Kidney tubule cell (primary cell): ENCODE measurements at places on chromosomes 13 and 19.

GRCh38 chr19:13013649-13014048 is 18.4 kb downstream of the NFIX start:
- no peak for DNase-seq

- DNase-seq: no peak
Observed at GRCh38 chr13:40656358-40656757, 10.1 kb downstream of the FOXO1 start.

DNA sequence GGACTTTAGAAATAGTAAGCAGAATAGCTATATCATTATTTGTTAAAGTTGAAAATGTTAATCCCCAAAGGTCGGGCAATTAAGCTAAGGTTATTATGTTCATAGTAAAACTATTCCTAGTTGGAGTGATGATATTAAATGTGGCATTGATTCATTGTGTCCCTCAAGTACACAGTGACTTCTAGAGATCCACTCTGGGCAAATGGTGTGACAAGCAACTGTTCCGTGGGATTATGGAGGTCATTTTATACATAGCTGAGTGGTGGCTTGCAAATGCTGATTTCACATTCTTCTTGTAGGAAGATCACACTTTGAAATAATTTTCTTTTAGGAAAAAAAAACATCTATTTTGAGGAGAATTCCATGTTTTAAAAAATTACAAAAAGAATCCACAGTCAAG is 317.8 kb downstream of the ATP8A2 start:
- no peak for DNase-seq

DNA sequence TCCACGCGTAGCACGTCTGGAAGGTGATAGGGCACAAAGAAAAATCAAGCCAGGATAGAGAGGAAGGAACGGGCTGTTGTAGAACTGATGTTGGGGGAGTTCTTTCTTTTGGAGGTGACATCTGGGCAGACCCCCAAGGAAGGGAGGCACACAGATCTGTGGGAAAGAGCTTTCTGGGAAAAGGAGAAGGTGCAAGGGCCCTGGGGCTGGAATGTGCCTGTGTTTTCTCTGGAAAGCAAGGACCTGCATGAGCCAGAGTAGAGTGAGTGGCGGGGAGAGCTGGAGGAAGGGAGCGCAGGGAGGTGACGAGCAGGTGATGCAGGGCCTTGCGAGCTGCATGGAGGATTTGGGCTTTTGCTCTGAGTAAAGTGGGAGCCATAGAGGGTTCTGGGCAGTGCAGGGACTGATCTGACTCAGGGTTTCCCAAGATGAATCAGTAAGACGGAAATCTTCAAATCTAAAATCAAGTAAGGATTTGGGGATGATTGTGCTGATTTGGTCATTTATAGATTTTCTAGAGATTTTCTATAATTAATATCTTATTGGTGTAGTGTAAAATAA is 30.8 kb downstream of the SMARCA4 start:
- no peak for DNase-seq

DNA sequence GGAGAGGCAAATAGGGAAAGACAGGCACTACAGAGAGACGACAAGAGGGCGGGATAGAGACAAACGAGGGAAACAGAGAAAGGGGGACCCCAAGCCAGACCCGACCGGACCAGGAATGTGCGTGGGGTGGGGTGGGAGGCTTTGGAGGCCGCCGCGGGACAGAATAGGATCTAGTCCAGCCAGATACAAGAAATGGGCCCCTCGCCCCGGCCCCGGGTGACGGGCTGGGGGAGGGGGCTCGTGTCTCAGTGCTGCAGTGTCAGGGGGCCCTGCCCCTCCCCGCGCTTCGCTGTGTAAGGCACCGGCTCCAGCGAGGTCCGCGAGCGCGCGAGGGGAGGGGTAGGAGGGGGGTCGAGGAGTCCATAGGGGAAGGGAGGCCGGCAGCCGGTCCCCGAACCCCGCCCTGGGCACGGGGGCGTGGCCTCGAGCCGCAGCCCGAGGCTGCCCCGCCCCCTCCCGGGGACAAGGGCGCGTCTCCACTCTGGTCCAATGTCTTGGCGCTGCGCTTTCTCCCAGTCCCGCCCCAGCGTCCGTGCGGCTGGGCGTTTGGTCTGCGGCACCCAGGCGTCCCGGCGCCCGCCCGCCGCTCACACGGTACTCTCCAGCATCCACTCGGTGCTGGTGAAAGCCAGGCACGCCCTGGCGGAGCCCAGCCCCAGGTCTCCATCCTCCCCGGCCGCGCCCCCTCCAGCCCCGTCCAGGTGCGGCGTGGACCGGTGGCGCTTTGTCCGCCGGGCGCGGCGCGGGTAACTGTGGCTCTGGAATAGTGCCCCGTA is 11.0 kb downstream of the IFNL1 start:
- no peak for DNase-seq

GRCh38 chr13:47226516-47226915 is 329.7 kb upstream of the HTR2A start:
- peak; percentile 24 for DNase-seq

GRCh38 chr13:74073274-74073673 is 60.9 kb downstream of the KLF12 start:
- no peak for DNase-seq

DNA sequence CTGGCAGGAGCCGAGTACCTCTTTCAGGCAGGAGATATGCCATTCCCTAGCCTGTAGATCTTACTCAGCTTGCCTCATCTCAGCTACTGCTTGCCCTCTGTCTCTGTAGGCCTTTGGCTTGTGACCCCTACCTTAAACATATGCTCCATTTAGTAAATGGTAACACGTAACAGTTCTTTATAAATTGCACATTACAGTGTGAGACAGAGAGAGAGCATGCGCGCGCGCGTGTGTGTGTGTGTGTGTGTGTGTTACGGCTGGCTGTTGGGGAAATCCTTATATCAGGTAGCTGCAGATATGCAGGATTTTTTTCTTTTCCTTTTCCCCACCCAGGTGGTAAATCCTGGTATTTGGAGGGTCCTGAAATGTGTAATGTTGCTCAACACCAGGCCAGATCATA is 4.2 kb downstream of the SPINT2 start:
- peak; percentile 41 for DNase-seq

GRCh38 chr13:72295153-72295552 is 428.1 kb upstream of the DACH1 start:
- DNase-seq: no peak

DNA sequence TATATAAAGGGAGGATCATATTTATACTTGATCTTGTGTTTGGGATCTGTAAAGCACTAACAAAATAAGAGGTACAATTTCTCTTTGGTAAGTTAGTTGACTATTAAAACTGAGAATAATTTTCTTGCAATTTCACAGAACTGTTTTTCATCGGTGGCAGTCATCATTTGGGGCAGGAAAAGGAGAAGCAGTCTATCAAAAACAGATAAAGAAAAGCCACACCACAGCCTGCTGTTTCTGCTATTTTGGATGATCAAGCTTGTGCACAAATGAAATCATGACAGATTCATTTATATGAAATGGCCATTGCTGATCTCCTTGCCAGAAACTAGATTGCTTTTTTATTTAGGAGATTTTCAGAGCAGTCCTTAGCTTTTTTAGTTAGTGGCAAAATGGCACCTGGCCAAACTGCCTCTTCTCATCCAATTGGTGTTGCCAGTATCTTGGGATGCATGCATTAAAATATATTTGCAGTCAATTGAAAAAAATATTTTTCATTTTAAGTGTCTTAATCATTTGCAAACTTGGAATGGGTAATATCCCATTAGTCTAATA is 326.0 kb downstream of the HS6ST3 start:
- DNase-seq: no peak

DNA sequence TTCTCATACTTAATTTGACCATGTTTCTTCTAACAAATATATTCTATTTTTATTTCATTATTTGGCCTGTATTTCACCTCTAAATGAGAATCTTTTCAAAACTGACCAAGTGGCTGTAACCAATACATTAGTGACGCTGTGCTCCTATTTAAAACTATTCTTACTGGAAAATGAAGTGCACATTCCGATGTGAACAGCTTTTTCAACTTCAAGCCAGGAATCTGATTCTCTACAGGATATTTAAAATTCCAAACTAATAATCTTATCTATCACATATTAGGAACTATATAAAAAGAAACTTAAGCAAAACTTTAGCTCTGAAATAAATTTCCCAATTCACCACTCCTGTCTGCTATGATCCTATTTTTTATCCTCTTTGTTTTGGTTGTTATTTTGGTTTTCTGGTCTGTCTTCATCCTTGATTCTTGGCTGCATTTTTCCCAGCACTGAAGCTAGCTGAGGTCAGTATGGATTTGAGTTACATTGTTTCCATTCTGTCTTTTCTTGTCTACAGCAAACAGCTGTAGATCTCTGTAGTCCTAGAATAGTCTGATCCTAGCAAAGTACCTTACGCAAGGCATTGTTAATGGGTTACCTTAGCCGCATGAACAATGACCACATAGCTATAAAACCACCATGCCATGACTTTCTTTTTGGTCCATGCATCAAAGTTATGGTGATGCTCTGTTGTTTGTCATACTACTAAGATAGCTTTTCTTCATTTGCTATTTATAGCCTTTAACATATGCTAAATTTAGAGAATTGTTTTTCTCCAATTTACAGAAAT is 748.6 kb upstream of the SPRY2 start:
- DNase-seq: peak; percentile 25

DNA sequence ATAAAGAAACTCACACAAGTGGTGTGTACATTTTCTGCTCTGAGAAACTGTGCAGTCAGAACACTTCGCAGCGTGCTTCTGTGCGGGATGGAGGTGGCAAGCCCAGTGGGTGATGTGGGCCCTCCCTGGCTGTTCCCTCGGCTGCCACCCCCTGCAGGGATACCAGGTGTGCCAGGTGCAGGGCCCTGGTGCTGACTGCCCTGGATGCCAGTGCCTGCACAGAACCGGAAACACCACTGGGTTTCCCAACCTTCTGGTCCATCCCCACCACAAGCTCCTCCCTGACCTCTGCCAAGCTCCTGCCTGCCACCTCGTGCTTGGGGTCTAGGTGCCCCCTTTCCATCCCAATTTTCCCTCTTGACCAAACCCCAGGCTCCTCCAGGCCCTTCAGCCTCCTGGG is 81.9 kb upstream of the MCF2L start:
- DNase-seq: no peak

DNA sequence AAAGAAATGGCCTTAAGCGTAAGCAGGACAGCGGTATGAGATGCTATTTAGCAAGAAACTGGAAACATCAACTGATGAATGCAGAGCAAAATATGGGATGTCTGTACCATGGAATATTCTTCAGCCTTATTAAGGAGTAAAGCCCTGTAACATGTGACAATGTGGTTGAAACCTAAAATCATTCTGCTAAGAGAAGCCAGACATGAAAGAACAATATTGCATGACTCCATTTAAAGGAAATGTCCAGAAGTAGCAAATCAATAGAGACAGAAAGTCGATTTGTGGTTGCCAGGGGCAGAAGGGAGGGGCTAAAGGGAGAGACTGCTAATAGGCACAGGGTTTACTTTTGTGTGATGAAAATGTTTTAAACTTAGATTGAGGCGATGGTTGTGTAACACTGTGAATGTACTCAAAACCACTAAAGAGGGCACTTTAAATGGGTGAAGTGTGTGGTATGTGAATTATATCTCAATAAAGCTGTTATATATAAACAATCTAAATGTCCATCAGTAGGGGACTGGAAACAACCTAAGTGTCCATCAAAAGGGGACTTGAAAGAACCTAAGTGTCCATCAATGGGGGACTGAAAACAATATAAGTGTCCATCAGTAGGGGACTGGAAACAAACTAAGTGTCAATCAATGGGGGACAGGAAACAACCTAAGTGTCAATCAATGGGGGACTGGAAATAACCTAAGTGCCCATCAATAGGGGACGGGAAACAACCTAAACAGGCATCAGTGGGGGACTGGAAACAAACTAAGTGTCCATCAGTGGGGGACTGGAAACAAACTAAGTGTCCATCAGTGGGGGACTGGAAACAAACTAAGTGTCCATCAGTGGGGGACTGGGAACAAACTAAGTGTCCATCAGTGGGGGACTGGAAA is 45.4 kb downstream of the CCL25 start:
- no peak for DNase-seq

- no peak for DNase-seq
Observed at GRCh38 chr19:40650749-40651305, 39.6 kb downstream of the NUMBL start.

DNA sequence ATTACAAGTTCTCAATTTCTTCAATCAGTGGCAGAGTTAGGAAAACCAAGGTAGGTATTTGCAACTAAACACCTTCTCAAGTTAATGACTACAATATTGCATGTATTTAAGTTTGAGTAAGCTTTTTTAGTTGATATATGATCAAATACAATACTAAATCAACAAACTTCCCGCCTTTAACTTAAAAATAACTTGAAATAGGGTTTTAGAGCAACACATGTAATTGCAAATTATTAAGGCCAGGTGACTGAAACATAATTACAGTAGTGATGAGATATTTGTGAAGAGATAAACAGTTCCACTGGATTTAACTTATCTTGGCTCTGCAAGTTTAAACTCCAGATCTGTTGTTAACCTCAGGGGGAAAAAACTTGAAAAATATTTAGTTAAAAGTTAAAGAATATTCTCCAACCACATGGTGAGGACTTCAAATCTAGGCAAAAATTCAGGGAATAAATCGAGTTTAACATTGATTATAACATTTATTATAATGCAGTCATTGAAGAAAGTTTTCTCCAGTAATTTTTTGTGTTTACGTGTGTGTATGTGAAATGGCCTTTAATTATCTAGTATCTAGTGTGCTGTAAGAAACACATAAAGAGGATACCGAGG is 3.6 kb downstream of the DACH1 start:
- DNase-seq: no peak

DNA sequence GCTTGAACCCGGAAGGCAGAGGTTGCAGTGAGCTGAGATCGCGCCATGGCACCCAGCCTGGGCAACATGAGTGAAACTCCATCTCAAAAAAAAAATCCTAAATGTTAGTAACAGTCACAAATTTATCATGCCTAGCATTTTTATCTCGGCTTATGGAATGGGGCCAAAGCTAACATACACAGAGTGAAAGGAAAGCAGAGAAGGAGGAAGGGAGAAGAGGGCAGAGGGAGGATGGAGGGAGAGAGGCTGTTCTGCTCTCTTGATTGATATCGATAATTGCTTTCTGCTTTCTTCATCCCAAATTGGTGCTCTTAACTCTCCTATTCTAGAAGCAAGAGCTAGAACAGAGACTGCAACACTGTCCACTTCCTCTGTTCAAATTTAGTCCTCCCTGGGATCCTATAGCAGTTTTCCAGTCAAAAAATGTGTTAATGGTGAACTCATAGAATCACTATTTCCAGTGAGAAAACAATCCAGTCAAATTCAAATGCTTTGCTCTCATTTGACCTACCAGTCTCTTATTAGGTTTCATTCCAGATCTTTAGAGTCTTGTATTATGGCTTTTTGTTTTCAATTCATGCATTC is 15.8 kb upstream of the TUBGCP3 start:
- DNase-seq: no peak

- DNase-seq: peak; percentile 99
Observed at GRCh38 chr19:38657633-38658222, 10.3 kb downstream of the ACTN4 start.
